Neuronal stem cell (in vitro differentiated cells): ENCODE measurements at places on chromosomes 2 and 18.
A peak's percentile ranks its signal among the peaks of the same experiment; 100 is the strongest.

DNA sequence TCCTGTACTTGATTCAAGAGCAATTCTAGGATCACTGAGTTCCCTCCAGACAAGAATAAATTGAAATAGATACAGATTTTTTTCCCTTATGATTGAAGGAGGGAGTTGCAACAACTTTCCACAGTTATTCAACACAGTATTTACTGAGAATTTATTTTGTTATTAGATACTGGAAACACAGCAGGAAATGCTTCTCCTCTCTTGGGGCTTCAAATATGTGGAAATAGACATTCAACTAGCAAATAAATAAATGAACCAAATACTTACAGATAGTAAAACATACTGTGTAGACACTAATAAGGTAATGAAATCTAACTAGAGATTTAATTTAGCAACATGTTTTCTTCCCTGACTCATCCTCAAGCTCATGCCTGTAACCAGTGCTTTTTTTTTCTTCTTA, 169.2 kb downstream of the LNPK start:
- DNase-seq, result no peak

GRCh38 chr2:218896501-218897393, 16.1 kb downstream of the WNT10A start:
- no peak for DNase-seq

DNA sequence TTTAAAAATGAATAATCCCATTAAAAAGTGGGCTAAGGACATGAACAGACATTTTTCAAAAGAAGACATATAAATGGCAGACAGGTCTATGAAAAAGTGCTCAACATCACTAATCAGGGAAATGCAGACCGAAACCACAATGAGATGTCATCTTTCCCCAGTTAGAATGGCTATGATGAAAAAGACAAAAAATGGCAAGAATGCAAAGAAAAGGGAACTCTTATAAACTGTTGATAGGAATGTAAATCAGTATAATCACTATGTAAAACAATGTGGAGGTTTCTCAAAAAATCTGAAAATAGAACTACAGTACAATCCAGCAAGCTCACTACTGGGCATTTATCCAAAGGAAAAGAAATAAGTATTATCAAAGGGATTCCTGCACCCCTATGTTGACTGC, 169.2 kb downstream of the METTL4 start:
- no peak for DNase-seq

GRCh38 chr18:58337686-58338085, 291.2 kb downstream of the ALPK2 start:
- DNase-seq, result no peak

DNA sequence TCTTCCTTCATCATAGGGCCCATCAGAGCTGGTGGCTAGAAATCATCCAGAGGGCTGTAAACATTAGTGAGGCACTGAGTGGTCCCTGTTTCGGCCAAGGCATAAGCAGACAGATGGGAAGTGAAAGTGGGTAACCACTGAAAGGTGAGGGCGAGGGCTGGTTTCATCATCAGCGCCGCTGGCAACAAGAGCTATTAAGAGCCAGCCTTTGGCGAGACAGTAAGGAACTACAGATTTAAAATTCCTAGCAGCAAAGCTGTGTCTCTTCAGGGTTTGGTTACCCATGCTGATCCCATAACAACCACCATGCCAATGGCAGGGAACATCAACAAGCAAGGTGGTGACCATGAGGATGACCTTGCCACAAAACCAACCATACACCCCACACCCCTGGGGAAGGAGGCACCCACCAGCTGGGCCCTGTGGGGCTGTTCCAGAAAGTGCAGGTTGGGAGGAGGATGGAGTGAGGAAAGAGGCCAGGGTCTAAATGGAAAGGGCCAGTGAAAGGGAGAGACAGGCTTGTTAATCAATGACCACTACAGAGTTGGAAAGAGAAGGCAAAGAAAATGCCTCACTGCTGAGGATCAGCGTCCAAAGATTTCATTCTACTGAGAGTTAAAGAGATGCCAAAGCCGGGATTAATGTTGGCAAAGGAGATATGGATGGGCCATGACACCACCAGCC, 9.0 kb upstream of the SLC20A1 start:
- no peak for DNase-seq

DNA sequence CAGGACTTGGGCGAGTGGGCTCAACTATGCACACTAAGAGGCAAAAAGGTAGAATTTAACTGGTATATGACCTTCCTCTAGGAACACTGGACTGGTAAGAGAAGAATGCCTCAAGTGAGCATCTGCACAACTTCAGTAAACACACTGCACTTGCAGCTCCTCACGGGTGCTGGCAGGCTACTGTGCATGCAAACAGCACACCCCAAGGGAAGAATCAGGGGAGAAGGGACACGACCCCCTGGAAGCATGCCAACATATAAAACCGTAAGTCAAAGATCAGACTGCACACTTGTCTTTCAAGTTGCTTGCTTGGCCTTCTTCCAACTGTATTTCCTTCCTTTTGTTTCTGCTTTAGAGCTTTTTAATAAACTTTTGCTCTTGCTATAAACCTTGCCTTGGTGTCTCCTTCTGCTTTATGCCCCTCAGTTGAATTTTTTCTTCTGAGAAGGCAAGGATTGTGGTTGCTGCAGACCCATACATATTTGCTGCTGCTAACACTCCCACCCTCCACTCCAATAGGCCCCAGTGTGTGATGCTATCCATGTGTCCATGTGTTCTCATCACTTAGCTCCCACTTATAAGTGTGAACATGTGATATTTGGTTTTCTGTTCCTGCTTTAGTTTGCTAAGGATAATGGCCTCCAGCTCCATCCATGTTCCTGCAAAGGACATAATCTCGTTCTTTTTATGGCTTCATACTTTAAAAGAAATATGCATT, 263.7 kb upstream of the SPOPL start:
- DNase-seq, result no peak

- no peak for DNase-seq
Observed at GRCh38 chr2:47907039-47907781, 912 bp upstream of the FBXO11 start.

DNA sequence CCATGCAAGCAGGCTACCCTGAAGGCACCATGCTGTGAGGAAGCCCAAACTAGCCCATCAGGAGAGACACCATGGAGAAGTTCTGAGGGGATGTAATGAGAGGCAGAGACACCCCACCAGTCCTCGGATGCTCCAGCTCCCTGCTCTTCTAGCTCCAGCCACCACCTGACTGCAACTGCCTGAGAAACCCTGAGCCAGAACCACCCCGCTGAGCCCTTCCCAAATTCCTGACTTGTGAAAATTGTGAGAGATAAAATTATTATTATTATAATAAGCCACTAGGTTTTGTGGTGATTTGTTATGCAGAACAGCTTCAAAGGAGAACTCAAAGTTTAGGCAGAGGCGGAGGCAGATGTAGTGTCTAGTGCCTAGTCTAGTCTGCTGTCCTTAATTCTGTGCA, 67.1 kb upstream of the HK2 start:
- no peak for DNase-seq

DNA sequence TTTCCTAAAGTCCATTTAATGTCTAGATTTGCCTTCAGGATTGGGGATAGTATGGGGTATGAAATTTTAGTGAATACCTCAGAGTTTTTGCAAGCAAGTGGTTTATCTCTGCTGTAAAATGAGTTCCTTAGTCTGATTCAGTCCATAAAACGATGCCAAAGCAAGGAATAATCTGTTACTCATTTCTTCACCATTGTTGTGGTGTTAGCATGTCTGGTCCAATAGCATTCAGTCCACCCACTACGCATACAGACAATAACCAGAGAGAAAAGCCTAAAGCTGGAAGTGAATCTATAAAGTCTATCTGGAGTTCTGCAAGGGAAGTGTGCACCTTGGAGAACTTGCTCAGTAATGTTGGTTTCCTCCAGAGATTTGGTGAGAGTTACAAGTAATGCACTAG, 12.9 kb upstream of the DPP4 start:
- DNase-seq, result no peak

DNA sequence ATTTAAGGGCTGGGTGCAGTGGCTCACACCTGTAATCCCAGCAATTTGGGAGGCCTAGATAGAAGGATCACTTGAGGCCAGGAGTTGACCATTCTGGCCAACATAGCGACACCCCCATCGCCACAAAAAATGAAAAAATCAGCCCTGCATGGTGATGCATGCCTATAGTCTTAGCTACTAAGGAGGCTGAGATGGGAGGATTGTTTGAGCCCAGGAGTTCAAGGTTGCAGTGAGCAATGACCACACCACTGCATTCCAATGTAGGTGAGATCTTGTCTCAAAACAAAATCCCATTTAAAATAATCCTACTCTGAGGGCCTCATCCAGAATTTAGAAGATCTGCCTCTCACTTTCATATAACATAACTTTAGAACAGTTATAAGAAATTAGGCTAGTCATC, 2.7 kb upstream of the SERTAD2 start:
- DNase-seq, result no peak

GRCh38 chr2:71620116-71620515, 166.8 kb downstream of the DYSF start:
- no peak for DNase-seq

- no peak for DNase-seq
Observed at GRCh38 chr2:217402761-217403383, 543.0 kb upstream of the TNP1 start.

DNA sequence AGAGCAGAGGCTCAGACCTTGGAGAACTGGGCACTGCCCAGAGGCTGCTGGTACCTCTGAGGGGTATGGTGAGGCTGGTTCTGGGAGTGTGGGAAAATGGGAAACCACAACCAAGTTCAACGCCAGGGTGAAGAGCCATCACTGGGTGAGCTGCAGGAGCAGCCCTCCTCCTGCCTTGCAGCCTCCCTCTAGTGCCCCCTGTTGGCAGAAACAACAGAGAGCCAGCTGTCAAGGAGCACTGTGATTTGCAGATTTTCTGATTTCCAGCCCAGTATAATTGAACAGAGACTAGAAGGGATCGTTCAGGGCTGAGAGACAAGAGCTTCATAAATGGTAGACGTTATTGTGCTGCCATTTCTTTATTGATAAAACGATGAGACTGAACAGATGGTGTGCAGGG, 50.5 kb downstream of the MAPK4 start:
- no peak for DNase-seq

DNA sequence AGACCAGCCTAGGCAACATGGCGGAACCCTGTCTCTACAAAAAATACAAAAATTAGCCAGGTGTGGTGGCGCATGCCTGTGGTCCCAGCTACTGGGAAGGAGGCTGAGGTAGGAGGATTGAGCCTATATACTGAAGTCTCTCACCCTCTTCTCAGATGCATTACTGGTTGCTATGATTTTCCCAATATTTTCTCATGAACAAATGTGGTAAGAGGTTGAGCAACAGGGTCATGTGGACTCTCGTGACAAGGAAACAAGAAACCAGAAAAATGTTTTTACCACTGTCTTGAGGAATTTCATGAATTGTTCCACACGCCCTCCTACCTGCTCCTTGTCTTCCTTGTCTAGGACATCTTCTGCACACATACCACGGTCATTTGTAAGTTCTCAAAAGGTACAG, 12.4 kb downstream of the LMAN2L start:
- no peak for DNase-seq

DNA sequence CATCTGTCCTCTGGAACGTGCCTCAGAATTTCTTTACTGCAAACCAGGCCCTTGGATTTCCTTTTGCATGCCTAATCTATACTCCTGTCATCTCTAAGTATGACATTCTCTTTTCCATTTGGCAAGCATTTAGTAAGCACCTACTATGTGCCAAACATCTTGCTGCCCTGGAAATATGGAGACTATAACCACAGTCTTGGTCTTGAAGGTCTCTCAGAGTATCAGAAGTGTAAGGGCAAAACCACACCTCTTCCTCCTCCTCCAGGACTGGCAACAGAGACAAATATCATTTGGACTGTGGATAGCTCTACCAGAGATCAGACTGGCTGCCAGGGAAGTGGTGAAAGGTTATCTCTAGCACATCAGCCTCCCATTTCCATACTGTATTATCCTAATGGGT, 11.4 kb downstream of the DOCK10 start:
- no peak for DNase-seq

DNA sequence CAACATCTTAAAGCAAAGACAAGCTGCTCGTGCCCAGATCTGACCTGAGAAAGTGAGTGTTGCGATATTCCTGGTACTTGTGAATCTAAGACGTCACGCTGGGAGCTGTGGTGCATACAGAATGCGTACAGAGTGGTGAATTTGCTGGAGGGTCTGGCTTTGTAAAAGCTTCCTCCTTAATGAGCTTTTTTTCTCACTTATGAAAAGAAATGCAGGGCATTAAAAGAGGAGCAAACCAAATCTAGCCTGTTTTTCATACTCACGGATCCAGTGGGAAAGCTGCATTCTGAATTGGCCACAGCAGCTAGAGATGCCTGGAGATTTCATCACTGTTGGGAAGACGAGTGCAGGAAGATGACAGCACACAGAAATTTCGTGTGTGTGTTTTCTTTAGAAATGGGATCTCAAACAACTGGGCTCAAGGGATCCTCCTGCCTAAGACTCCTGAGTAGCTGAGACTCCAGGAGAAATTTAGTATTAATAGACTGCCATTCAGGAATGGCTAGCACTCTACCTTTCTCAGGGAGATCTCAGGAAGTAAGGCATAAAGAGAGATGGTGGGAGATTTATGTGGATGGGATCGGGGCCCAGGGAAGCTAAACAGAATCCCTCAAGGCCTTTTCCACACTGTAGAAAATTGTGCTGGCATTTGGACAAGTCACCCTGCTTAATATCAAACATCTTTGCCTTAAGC, 181.3 kb downstream of the ALPK2 start:
- DNase-seq, result peak; percentile 27

- DNase-seq, result no peak
Observed at GRCh38 chr2:32427672-32428610, 71.1 kb downstream of the BIRC6 start.

GRCh38 chr2:3536682-3537632, 17.6 kb upstream of the ADI1 start:
- DNase-seq, result no peak

GRCh38 chr2:15747603-15748471, 156.2 kb downstream of the DDX1 start:
- peak; percentile 80 for DNase-seq

GRCh38 chr18:56570978-56571377, 67.4 kb downstream of the TXNL1 start:
- no peak for DNase-seq

DNA sequence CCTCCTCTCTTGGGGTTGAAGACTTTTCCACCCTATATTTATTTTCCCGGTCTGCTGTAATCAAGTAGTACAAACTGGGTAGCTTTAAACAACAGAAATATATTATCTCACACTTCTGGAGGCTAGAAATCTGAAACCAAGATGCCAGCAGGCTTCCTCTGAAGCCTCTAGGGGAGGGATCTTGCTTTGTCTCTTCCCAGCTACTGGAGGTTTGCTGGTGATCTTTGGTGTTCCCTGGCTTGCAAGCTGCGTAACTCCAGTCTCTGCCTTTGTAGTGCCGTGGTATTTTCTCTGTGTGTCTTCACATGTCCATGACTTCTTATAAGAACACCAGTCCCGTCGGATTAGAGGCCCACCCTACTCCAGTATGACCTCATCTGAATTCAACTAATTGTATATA, 44.4 kb downstream of the MYO3B start:
- DNase-seq, result no peak
